ENCODE measurements at places on chromosomes 1 and 21.

GRCh38 chr21:28385845-28386244 lies 606.8 kb downstream of the LTN1 start:
- DNase-seq = no peak

- no peak for DNase-seq
Measured at GRCh38 chr1:79638382-79638781, 631.9 kb upstream of the ADGRL4 start.

- DNase-seq = no peak
Measured at GRCh38 chr1:71399594-71399993, 318.8 kb upstream of the ZRANB2 start.

GRCh38 chr1:200228486-200228885 lies 181.3 kb downstream of the ZNF281 start:
- DNase-seq = no peak

DNA sequence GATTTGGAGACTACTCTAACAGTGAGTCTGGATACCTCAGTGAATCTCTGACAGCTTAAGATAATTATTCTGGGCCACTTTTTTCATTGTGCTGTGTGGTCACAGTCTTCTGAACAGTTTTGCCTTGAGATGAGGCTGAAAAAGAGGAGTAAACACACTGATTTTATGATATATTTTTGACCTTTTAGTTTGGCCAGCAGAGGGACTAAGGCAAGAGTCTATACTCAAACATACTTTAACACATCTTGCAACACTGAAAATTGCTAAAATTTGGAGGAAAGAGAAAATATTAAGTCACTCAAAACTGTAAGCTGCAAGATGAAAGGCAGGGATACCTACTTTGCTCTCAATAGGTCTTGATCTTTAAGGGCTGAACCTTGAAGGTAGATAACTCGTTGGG lies 182.7 kb downstream of the KCNT2 start:
- DNase-seq = no peak

- no peak for DNase-seq
Measured at GRCh38 chr1:231750296-231750695, 123.7 kb downstream of the DISC1 start.

Measured in stimulated activated naive CD4-positive, alpha-beta T cell (primary cell).